Effector memory CD4-positive, alpha-beta T cell (primary cell): ENCODE measurements at places on chromosomes 1 and 21.

- no peaks in the 10 kb centered on the region for H3K4me1 ChIP-seq
- no peak overlapping the region for H3K27ac ChIP-seq
- no peak overlapping the region for H3K4me3 ChIP-seq
- no peaks in the 10 kb centered on the region for H3K36me3 ChIP-seq
Measured at GRCh38 chr1:232123775-232124659, 497.4 kb downstream of the DISC1 start.

- no peaks in the 10 kb centered on the region for H3K36me3 ChIP-seq
- H3K27me3 ChIP-seq, result peaks cover 94% of the 10 kb centered on the region
- no peak for DNase-seq
- peaks cover 55% of the 10 kb centered on the region for H3K4me1 ChIP-seq
- no peak overlapping the region for H3K27ac ChIP-seq
Measured at GRCh38 chr1:197911111-197911856, 5.9 kb upstream of the LHX9 start.

GRCh38 chr1:110420874-110421793, 13.6 kb upstream of the LAMTOR5 start:
- H3K36me3 ChIP-seq, result no peaks in the 10 kb centered on the region
- no peak for DNase-seq
- no peak overlapping the region for H3K4me3 ChIP-seq
- H3K4me1 ChIP-seq, result no peaks in the 10 kb centered on the region
- H3K27me3 ChIP-seq, result no peaks in the 10 kb centered on the region

DNA sequence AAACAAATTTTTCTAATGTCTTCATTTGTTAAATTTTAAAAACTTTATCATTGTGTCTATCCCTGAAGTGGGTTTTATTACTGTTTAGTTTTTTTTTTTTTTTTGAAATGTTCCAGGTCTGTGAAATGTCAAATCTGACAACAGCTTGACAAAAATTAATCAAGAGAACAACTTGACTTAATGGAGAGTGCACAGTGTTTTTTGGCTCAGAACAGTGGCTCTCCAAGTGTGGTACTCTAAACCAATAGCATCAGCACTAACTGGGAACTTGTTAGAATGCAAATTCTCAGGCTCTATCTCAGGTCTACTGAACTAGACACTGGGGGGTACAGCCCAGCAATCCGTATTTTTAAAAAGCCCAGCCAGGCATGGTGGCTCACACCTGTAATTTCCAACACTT, 49.2 kb downstream of the ATP1B1 start:
- no peak for DNase-seq
- no peak overlapping the region for H3K27ac ChIP-seq
- H3K4me3 ChIP-seq, result no peak overlapping the region
- H3K36me3 ChIP-seq, result no peaks in the 10 kb centered on the region

- H3K4me3 ChIP-seq, result no peak overlapping the region
- H3K27me3 ChIP-seq, result no peaks in the 10 kb centered on the region
- H3K27ac ChIP-seq, result no peak overlapping the region
- no peaks in the 10 kb centered on the region for H3K36me3 ChIP-seq
- H3K4me1 ChIP-seq, result peaks cover 4% of the 10 kb centered on the region
Measured at GRCh38 chr1:224933584-224933983, 4.1 kb downstream of the DNAH14 start.

DNA sequence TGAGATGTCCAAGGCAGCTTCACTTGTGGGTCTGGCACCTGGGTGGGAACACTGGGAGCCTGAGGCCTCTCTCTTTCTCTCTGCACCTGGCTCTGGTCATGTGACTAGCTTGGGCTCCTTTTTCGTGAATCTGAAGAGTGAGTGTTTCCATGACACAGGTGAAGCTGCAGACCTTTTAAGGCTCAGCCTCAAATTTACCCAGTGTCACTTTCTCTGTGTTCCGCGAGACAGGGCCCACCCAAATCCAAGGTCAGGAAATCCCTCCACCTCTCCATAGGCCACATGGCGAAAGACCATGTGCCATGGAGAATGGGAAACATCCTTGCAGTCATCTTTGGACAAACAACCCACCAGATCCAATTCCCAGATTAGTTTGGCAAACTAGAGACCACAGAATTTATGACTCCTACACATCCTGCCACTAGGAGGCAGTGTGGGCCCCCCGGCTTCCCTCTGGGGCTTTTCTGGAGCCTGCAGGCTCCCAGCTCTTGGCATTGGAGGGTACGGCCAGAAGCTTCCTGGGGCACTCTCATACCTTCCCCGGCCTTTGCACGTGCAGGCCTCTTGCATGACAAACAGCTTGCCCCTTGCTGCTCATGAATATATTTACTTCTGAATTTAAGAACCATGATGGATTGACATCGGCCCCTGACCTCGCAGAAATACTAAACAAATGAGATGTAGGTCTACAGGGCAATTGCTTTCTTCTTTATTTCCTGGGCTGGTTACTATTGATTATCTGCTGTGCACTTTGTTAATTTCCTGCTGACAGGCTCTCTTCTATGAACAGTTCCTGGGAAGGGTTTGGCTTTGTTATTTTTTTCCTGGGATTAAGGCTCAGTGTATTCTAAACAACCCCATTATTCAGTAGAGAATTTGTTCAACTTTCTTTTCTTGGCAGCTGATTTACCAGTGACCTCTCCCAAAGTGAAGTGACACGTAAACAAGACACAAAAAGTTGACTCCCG, 180.7 kb downstream of the KAZN start:
- H3K27ac ChIP-seq, result no peak overlapping the region
- no peak for DNase-seq
- H3K27me3 ChIP-seq, result no peaks in the 10 kb centered on the region
- no peak overlapping the region for H3K4me3 ChIP-seq
